Effector memory CD8-positive, alpha-beta T cell (primary cell): ENCODE measurements at places on chromosomes 16 and 17.

- DNase-seq, result no peak
Measured at GRCh38 chr17:64326420-64327054, 63.5 kb upstream of the TEX2 start.

- no peak for DNase-seq
Measured at GRCh38 chr17:30454635-30455034, 22.6 kb upstream of the GOSR1 start.

GRCh38 chr17:17579691-17580090 is 11.8 kb downstream of the PEMT start:
- DNase-seq, result no peak

GRCh38 chr16:28189245-28189644 is 22.5 kb downstream of the XPO6 start:
- no peak for DNase-seq

- DNase-seq, result peak; percentile 74
Measured at GRCh38 chr17:57892146-57892819, 42.4 kb upstream of the MRPS23 start.

DNA sequence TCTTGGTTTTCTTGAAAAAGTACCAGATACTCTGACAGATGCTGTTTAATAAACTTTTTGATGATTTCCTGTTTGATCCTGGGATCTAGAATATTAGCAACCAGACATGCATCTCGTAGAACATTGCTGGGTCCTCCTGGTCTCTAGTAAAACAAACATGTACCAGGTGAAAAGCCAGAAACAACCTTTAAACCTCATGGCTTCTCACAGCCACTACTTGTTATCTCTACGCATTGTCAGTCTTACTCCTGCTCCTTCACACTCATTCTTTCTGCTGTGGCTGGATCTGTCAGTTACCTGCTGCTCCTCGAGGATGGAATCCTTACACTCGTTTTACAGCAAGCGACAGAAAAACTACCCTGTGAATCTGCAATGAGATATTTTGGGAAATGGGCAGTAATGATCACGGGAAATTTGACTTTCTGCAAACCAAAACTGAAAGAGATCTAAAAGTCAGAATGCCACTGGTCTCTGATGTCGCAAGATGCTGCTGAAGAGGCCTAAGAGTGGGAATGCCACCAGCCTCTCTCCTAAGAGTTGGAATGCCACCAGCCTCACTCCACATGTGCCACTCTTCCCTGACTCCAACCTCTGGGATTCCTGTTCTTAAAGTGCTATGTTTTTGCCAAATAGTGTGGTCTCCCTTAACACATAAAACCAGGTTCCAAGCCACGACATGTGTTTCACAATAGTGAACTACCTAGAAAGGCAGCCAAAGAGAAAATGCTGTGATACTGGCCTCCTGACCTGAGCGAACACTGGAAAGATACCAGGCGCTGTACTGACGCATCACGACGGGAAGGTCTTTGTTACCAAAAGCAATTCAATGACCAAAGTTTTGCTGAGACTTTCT is 86.3 kb downstream of the VPS53 start:
- DNase-seq, result no peak

- DNase-seq, result no peak
Measured at GRCh38 chr16:27289669-27290068, 21.1 kb upstream of the NSMCE1 start.

- DNase-seq, result no peak
Measured at GRCh38 chr16:85256190-85256739, 144.0 kb upstream of the CIBAR2 start.

- DNase-seq, result no peak
Measured at GRCh38 chr17:49519781-49520180, 24.7 kb downstream of the NGFR start.

DNA sequence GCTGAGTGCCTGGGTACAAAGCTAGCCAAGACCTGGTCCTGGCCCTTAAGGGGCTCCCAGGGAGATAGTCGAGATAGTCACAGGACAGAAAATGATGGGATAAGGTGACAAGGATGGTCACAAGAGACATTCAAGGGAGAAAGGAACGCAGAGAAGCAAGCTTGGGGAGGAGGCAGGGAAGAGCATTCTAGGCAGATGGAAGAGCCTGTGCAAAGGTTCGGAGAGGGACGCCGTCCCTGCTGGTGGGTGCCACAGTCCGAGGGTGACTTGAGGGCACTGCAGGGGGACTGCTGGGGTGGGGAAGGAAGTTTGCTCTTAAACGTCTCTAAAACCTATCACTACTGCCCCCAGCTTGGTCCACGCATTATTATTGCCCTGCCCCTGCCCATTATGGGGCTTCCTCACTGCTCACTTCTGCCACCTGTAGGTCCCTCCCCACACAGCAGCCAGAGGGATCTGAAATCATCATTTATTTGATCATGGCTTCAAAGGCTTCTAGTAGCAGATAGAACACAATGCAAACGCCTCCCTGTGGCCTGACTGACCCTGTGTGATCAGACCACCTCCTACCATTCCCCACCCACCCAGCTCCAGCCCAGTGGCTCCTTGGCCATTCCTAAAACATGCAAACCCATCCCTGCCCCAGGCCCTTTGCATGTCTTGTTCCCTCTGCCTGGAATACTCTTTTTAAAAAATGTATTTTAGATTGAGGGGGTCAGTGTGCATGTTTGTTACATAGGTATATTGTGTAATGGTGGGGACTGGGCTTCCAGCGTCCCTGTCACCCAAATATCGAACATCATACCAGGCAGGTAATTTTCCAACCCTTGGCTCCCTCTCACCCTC is 60.3 kb downstream of the RMI2 start:
- peak; percentile 33 for DNase-seq

- DNase-seq, result no peak
Measured at GRCh38 chr17:44297975-44298374, 10.4 kb upstream of the RUNDC3A start.

GRCh38 chr17:45584092-45585036 is 93.8 kb upstream of the PLEKHM1 start:
- DNase-seq, result peak; percentile 64

DNA sequence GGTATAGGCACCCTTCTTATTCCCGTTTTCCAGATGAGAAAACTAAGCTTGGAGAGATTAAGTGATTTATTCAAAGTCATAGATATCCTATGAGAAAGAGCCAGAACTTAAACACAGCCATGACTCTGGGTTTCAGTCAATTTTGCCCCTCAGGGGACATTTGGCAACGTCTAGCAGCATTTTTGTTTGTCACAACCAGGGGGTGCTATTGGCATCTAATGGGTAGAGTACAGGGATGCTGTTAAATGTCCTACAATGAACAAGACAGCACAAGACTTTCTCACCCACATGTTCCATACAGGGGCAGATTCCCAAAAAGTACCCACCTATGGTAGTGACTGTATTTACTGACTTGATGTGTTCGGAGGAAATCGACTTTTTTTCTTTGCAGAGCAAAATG is 4.8 kb upstream of the SHISA9 start:
- DNase-seq, result no peak

DNA sequence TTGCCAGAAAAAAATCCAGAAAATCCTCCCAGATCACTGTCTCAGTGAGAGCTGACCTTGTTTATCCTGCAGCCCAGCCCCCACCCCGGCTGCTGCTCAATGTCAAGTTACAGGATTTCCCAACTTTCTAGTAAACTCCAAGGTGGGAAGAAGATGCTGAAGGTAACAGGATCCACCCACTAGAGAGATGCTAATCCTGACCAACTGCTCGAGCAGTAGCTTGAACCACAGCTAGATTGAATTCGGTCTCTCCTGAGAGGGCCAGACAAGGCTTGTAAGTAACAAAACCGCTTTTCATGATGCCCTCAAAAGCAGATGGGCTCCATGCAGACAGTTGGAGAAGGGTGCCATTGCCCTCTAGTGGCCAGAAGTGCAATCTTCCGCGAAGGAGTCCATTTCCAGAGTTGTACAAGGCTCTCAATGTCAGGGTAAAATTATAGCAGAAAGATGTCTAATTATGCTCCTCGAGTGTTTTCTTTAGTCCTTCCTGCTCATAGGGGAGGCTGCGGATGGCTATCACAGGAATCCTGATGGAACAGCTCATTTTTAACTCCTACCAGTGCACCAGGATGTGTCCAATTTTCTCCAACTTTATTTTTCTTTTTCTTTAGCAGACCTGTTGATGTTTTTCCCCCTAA is 3.9 kb downstream of the CDH11 start:
- no peak for DNase-seq

GRCh38 chr17:81907219-81908145 is 3.7 kb downstream of the PCYT2 start:
- DNase-seq, result no peak

DNA sequence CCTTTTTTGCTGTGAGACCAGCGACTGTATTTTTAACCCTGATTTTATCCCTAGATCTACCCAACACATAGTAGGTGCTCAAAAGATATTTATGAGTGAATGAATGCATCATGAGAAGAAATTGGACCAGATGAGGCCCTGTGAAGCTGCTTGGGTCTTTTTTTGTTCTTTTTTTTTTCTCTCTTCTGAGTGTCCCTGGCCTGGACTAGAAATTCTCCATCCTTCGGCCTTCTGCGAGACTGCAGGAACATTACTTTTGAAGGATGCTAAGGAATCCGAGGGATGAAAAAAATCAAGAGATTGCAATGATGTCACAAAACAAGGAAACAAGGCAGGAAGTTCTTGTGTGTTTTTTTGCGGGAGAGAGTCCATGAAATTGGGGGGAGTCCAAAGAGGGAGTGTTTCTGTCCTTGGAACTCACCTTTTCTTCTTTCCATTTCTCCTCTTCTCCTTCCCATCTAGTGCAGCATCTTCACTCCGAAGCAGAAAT is 560 bp upstream of the RUSF1 start:
- DNase-seq, result no peak

DNA sequence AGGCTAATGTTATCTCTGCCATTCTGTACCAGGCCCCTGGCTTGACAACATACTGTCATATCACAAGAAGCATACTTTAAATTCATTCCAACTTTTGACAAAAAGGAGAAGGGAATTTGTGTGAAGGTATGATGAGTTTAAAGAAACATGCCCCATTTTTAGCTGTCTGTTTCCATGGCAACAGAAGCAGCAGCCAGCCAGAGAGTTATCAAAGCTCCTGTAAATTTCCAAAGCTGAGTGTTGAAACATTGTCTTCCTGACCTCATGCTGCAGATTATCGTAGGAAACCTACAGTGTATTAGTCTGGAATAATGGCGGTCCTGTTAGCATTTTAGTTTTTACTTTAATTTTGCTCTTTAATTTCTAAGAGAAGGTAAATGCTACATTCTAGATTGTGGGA is 124.9 kb downstream of the MRTFB start:
- no peak for DNase-seq

- DNase-seq, result no peak
Measured at GRCh38 chr17:43308999-43309398, 75.2 kb upstream of the RNU2-1 start.

DNA sequence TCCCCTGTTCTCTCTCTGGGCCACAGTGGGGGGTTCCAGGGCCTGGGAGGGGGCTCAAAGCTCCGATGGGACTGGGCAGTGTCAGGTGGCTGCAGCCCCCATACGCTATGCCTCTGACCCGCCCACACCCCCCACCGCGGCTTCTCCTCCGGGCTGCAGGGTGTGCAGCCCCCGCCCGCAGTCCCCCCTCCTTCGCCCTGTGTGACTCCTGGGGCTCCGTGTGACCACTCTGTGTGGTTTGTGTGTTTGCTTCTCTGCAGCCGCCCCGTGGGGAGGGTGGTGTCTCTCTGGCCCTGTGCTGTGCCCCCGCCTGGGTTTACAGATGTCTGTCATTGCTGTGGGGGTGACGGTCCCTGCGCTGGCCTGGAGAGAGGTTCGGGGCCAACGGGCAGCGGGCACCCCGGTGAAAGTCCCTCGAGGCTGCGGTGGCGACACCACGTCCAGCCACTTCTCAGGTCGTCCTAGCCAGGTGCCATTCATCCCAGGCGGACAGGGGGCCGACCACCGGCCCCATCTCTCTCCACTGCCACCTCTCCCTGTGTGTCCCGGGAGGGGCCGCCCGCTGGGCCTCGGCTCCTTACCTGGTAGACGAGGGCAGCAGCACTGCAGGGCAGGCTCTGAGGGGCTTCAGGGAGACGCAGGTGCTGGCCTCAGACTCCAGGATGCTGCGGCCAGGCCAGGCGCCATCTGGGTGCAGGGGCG is 5.5 kb downstream of the SSTR5 start:
- no peak for DNase-seq

- DNase-seq, result no peak
Measured at GRCh38 chr17:5203178-5203907, 11.7 kb upstream of the ZNF594 start.

DNA sequence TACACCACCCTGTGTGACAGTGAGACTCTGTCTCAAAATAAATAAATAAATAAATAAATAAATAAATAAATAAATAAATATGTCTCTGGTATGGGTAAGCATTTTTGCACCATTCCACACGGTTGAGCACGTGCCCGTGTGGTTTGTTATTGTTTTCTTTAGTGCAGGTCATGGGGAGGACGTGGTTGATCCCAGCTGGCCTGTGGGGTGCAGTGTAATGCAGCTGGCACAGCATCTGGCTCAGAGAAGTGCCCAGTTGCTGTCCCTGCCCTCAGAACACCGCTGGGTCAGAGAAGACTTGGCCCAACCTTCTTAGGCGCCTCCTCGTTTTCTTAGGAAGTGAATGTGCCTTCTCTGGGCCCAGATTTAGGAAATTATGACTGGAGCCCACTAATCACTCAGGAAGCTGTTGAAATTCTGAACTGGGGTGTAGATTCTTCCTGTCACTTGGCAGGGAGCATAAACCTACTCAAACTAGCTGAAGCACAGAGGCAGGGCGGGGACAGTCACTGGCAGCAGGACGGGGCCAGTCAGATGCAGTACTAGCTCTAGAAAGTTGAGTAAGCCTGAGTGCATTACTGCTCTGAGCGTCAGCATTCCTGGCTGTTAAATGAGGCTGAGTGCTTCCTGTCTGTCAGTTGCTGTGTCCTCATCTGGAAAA is 85.9 kb downstream of the SNX29 start:
- DNase-seq, result no peak

DNA sequence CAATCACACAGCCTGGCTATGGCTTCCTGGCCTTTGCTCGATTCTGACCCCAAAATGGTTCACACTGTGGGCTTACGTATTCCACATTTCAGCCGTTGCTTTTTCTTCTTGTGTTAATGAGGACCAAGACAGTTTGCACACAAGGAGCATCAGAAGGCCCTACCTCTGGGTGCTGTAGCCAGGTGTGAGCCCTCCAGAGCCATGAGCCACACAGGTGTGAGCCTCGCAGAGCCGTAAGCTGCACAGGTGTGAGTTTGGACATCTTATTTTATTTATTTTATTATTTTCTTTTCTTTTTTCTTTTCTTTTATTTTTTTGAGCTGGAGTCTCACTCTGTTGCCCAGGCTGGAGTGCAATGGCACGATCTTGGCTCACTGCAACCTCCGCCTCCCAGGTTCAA is 70.6 kb downstream of the LMF1 start:
- no peak for DNase-seq

GRCh38 chr17:61967729-61968128 is 39.9 kb upstream of the INTS2 start:
- no peak for DNase-seq

- no peak for DNase-seq
Measured at GRCh38 chr17:45371414-45372324, 54.8 kb upstream of the MAP3K14 start.

- DNase-seq, result no peak
Measured at GRCh38 chr16:29951625-29952365, 10.1 kb upstream of the TMEM219 start.

- no peak for DNase-seq
Measured at GRCh38 chr16:54241525-54241924, 45.1 kb downstream of the IRX3 start.

- no peak for DNase-seq
Measured at GRCh38 chr16:48188449-48189102, 32.8 kb upstream of the ABCC12 start.
